Heart right ventricle (tissue), 16 donors: ENCODE measurements at places on chromosomes 12 and 14. TPM values are rescaled to one million over a fixed set of nuclear protein-coding genes. Genes with fewer than 3 reads are reported as not detected.

DNA sequence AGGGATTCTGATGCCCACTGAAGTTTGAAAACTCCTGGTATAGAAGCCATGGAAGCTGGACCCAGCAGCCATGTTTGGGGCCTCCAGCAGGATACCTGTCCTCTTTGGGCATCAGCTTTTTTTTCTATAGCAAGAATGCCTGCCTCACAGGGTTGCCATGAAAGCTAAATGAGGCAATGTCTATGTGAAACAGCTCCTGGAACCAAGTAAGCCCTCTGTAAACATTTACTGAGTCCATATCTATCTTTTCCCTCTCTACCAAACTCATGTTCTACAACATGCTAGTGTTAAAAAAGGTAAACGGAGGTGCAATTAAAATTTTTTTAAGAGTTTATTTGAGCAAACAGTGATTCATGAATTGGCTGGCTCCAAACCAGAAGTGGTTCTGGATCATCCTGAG is 28.6 kb downstream of the FLVCR2 start:
- no peak for DNase-seq

DNA sequence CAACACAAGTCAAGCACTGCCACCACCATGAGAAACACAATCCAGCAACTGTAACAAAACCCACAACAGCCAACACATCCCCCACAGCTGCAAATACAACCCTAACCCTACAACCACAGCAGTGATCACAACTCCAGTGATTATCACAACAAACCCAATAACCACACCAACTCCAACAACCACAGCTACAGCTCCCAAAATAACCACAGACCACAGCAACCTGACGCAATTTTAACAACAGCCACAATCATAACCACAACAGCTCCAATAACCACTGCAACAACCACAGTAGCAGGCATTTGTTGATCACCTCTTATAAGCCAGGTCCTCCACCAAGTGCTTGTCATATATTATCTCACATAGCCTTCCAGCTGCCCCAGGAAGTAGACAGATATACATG is 42.2 kb upstream of the FAM181A start:
- no peak for DNase-seq

The ANKRD33 gene
- not detected for total RNA-seq

The BCL11B gene
- 0.09 TPM for total RNA-seq

DNA sequence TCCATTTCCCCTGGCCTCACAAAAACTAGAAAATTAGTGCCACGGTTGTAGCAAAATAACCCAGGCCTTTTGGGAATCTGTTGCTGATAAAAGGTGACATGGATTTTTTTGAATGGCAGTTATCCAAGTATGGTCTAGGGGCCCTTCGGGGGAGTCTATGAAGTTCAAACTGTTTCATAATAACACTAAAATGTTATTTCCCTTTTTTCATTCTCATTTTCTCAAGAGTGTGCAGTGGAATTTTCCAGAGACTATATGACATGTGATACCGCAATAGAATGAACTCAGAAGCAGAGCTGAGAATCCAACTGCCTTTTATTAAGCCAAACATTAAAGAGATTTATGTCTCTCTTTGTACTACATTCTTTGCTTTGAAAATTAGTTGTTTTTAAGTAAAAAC is 26.9 kb downstream of the GSTZ1 start:
- DNase-seq, result no peak

The COL2A1 gene
- not detected for total RNA-seq

DNA sequence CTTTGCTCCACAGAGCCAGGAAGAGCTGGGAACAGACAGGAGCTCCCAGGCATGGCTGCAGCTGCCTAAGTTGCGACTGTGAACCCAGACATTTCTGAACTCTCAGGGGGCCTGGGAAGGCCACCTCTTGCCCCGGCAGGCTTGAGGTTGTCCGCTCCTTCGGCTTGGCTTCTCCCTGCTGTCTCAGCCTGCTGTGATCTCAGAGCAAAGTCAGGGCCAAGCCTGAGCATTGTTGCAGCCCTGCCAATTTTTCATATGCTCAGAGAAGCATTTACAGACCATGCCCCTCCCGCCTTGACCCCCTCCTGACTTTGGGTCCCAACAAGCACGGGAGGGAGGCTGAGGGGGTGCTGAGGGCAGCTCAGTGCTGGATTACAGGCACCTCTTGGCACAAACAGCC is 1439.1 kb upstream of the FLRT2 start:
- DNase-seq, result no peak

DNA sequence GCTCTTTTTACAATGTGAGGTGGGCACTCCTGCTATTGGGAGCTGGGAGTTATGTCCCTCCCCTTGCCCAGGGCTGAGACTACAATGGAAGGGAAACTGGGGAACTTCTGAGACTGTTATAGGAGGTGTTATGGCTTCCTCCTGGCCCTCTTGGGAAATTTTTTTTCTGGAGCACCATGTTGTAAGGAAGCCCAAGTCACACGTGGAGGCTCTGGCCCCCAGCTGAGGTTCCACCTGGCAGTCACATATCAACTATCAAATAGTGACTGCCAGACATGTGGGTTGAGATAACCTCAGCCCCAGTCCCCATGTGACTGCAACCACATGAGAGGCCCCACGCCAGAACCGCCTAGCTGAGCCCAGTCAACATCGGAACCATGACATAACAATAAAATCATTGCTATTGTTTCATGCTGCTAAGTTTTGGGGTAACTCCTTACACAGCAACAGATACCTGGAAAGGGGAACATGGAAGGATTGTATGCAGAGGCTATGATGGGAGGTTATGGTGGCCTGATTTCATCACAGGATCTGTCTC is 99.4 kb upstream of the NCOR2 start:
- no peak for DNase-seq

GRCh38 chr14:35705636-35706035 is 103.5 kb downstream of the RALGAPA1 start:
- no peak for DNase-seq

GRCh38 chr12:123031171-123031845 is 50.8 kb downstream of the ARL6IP4 start:
- no peak for DNase-seq

The HRK gene
- total RNA-seq, result 2.9 TPM

GRCh38 chr12:96073346-96074330 is 38.3 kb upstream of the LTA4H start:
- no peak for DNase-seq

DNA sequence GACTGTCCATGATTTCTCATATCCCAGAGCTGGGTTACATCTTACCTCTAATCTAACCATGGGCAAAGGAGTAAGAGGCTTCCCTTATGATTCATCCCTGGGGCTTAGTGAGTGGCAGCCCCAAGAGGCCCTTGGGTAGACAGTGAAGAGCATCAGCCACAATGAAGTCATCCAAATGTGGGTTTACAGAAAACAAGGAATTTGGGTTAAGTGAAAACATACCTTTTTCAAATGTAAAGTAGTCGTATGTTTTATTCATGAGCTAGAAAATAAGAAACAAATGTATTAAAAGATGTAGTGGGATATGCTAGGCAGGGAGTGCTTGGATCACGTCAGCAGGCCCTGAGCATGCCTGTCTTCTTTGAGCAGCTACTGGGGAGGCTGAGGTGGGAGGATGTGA is 54.0 kb upstream of the ELK3 start:
- no peak for DNase-seq

- DNase-seq, result no peak
These were observed 71.6 kb downstream of the FGD4 start for GRCh38 chr12:32470936-32471470.

The PPP1R36 gene
- 0.52 TPM for total RNA-seq

GRCh38 chr12:109716512-109717389 is 3.1 kb downstream of the FAM222A start:
- peak; percentile 50 for DNase-seq

The LAG3 gene
- total RNA-seq, result 0.18 TPM

- DNase-seq, result no peak
These were observed 45.0 kb upstream of the OR6J1 start for GRCh38 chr14:22689199-22689598.

GRCh38 chr12:10965476-10965875 is 21.2 kb downstream of the TAS2R50 start:
- DNase-seq, result no peak

The WIF1 gene
- not detected for total RNA-seq

DNA sequence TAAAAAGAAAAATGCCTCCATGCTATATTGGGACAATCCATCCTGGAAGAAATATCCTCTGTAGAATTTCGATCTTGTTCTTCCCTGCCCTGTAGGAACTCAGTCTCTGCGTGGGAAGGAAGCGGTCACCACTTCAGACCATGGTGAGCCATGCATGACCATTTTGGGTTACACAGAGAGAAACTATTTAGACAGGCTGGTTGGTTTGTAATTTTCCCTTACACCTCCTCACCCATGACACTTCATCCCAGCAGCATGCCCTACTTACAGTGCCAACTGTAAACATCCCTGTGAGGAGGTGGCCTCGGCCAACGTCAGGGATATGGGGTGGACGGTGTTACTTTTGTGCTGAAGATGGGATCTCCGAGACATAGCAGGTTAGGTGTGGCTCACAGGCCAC is 121.4 kb downstream of the SMOC1 start:
- no peak for DNase-seq

- DNase-seq, result no peak
These were observed 52.6 kb downstream of the GPHB5 start for GRCh38 chr14:63266106-63266505.

GRCh38 chr12:54197431-54197909 is 8.7 kb upstream of the SMUG1 start:
- no peak for DNase-seq

DNA sequence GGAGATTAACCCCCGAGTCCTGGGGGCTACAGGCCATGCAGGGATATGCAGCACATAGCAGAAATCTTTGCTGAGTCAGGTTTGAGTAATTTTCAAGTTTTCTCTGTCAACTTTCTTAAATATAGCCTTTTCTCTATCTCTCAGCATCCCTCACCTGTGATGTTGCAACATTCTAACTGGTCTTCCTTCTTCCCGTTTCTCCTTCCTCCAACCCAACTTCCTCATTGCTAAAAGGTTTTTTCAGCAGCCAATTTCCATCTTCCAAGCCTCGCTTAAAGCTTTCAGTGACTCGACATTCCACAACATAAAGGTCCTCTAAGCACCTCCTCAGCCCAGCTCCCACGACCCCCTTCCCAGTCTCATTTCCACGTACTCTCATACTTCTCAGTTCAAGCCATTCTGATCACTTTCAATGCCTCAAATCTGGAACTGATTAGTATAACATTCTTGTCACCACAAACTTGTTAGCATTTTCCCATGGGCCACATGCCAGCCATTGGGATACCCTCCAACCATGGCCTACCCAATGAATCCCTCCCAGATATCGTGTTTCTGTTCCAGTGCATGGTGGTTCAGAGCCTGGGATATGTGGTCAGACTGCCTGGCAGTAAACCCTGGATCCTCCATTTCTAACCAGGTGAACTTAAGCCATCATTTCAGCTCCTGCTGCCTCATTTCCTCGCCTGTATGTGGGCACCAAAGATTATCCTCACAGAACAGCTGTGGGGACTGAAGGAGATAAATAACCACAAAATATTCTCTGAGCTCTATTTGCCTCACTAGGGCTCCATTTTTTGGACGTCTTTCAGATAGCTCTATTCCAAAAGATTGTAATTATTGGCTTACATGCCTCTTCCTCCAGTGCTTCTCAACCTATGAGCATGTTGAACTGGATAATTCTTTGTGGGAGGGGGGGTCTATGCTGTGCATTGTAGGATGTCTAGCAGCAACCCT is 65.8 kb downstream of the KCNK10 start:
- DNase-seq, result no peak

- DNase-seq, result no peak
These were observed 71.6 kb downstream of the ASCL1 start for GRCh38 chr12:103028881-103029639.

- DNase-seq, result no peak
These were observed 3.1 kb downstream of the WNT10B start for GRCh38 chr12:48968467-48968866.

The CLEC1B gene
- not detected for total RNA-seq

DNA sequence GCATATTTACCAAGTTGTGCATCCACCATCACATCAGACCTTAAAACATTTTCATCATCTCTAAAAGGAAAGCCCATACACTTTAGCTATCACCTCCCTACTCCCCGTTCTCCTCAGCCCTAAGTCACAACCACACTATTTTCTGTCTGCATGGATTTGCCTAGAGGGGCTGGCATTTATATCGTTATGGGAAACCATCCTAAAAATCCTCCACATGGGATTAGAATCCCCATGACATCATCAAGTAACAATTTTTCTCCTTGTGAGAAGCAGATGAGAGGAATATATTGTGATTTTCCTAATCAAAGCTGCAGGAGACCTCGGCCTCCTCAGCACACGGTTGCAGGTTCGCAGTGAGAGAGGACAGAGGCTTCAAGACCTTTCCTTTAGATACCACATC is 114.1 kb downstream of the SLC15A4 start:
- DNase-seq, result no peak

DNA sequence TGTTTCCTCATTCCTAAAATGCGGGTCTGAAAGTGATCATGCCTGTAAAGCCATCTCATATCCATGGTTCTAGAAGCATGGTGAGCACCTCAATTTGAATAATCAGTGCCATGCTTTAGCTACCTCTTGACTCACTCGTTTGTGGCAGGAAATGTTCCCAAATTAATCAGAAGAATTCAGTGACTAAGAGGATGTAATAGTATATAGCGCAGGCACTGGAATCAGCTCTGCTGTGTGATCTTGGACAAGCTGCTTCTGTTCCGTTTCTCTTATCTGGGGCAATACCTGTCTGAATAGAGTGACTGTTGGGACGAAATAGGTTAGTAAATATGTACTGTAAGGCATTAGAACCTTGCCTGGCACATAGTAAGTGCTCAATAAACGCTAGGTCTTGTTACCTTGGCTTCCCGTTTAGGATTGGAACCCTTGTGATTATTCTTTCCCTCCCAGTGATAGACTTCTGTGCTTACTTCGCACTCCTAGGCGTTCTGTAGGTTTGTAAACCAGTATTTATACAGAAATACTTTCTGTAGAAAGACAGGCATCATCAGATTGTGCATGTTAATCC is 820 bp upstream of the SMAGP start:
- no peak for DNase-seq

GRCh38 chr12:79673354-79673753 is 17.4 kb downstream of the PAWR start:
- DNase-seq, result no peak

- no peak for DNase-seq
These were observed 471.2 kb downstream of the DIO2 start for GRCh38 chr14:79740066-79740601.

DNA sequence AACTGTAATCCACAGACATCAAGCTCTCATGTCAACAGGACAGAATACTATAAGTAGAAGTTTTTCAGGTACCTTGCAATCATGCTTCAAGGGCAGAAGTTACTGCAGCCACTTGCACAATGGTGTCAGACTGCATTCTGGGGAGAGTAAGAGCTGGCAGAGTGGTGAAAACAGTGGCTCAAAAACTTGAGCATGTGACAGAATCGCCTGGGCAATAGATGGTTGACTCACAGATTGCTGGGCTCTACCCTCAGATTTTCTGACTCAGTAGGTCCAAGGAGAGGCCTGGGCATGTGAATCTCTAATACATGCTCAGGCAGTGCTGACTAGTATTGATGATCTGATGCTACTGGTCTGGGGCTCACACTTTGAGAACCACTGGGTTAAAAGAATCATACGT is 187.8 kb downstream of the TBX5 start:
- DNase-seq, result no peak

GRCh38 chr14:68959035-68959434 is 20.1 kb downstream of the ACTN1 start:
- no peak for DNase-seq
